ENCODE measurements at places on chromosomes 3 and 15.

DNA sequence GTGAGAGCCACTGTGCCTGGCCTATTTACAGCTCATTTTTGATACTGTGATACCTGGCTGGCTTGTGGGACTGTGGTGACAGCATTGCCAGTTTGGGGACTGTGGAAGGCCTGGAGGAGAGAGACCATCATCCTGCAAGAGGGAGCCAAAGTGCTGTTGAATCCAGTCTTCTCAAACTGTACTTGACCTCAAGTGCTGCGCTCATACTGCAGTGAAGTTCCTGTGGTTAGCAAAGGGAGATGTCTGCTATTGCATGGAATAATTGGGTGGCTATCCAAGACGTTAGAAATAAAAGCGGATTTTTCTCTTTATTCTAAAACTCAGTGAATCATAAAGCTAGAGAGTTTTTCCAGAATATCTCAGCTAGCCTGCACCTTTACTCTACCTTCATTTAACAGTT is 83.4 kb downstream of the CCK start:
- DNase-seq: no peak

- no peak for DNase-seq
Measured at GRCh38 chr3:56257826-56258225, 210.4 kb downstream of the ERC2 start.

- DNase-seq: no peak
Measured at GRCh38 chr3:195221876-195222617, 48.9 kb downstream of the XXYLT1 start.

GRCh38 chr3:54304877-54305276 is 182.5 kb downstream of the CACNA2D3 start:
- no peak for DNase-seq

DNA sequence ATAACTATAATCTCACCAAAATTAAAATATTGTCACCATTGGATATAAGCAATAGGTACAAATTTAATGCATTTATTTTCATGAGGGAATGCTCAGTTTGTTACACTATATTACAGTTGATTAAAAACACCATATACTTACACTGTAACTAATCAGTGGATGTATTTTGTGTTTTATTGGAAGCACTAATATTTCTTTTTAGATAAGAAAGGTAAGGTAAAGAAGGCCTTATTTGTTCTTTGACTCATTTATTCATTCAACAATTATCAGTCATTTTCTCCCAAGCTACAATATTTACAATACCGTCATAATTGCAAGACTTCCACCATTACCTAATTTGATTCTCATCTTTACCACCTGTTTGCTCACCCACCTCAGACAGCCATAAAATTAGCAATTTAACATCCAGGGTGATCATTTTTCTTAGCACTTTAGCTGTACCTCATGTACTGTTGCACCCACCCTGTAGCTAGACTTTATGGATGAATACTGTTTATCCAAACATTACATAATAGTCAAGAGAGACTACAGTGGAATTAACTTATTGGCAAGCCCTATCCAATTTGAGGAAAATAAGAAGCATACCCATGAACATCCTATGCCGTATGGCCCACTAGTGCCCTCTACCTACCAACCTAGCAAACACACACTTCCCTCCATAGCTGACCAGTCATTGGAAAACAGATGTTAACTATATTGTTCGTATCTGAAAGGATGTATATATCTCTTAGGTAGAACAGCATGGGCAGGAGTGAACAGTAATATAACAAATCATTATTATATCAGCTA is 229.6 kb downstream of the BBX start:
- no peak for DNase-seq

GRCh38 chr15:68106656-68107055 is 52.5 kb downstream of the PIAS1 start:
- DNase-seq: no peak
